Activated CD8-positive, alpha-beta memory T cell treated with anti-CD3 and anti-CD28 coated beads for 1 hour (primary cell): ENCODE measurements at places on chromosomes 5 and 9.
A peak's percentile ranks its signal among the peaks of the same experiment; 100 is the strongest.

DNA sequence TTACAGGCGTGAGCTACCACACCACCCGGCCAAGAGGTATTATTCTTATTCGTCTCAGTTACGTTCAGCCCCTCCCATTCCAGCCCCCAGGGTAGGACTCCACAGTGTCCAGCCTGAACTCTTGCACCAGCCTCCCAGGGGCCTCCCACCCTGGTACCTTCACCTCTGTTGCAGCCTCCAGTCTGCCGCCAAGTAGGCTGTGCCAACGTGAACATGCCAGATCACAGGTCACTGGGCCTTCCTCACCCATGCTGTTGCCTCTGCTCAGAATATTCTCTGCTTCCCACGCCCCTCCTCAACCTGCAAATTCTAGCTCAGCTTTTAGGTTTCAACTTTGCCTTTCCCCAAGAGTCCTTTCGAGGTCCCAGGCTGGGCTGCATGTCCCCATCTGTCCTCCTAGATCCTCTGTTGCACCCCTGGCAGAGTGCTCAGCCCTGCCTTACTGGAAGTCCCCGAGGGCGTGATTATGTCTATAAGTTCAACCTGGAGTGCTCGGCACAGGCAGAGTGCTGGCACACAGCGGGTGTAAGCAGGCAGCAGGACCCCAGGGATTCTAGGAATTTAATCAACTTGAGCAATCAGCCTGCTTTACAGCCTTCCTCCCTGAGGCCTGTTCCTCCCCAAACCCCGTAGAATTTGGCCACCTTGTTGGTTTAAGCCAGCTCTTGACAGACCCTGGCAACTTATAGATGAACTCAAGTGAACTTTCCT is 13.1 kb upstream of the STXBP1 start:
- no peak for DNase-seq

DNA sequence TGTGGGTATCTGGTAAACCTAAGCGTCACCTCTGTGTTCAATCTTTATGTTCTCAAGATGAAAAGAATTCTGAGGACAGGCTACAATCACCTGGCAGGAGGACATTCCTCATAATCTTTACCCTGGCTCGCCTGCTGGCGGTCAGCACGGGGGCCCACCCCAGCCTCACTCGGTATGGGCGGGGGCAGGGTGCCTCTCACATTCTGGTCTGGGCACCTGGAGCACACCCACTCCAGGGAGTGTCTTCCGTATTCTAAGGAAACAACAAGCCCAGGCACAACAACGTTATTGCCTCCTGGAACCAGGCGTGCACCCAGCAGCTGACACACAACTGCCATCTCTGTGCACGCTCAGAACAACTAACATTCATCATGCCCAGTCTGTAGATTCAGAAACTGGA is 179.8 kb downstream of the ROR2 start:
- no peak for DNase-seq

GRCh38 chr5:166428264-166428803 is 1863.1 kb upstream of the WWC1 start:
- no peak for DNase-seq

DNA sequence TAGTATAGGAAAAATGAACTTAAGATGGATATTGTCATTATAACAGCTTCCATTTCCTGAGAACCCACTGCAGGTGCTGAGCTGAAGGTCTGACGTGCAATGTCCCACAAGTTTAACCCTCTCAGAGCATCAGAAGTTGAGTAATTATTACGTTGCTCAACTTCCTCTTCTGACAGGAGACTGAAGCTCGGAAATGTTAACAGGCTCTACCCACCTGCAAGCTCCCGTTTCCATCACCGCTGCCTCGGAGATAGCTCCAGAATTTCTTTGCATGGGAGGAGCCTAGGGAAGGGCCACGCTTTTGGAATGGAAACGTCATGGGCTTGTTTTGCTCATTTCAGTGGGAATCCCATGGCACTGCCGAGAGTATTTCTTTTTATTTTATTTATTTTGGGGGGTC is 1.0 kb upstream of the NTMT1 start:
- no peak for DNase-seq

DNA sequence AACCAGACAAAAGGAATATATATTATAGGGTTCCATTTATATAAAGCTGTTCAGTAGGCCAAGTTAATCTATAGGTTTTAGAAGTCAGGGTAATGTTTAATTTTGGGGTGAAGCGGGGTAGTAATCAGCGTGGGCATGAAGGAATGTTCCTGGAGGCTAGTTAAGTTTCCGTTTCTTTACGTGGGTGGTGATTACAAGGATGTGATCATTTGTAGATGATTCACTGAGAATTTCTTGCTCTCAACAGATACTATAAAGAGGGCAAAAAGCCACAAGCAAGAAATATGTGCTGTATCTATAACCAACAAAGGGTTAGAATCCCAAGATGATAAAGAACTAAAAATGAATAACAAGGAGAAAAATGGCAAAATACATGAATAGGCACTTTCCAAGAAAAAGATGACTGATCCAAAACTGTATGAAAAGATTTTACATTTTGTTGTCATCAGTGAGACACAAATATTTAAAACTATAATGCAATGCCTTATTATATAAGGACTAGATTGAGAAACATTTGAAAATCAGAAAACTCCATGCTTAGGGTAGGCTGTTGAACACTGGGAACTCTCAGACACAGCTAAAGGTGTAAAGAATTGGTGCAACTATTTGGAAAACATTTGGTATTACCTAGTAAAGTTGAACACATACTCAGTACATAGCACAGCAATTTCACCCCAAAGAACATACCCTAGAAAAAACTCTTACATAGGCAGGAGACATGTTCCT is 224.3 kb upstream of the S1PR3 start:
- DNase-seq = no peak

DNA sequence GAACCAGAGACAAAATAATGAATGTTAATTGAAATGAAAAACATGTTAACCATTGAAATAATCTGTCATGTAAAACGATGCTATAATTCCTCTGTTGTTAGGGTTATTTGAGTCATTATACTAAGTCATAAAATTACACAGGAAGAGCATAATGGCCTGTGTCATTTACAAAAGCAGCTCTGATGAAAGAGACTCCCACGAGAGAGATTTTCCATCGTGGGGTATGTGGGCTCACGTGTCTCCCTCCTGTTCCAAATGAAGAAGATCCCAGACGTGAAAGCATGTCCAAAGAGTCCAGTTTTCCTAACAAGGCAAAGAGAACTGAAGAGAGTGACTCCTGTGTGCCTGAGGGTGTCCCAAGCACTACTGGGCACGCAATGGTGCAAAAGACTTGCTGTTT is 379.8 kb downstream of the SPOCK1 start:
- no peak for DNase-seq

DNA sequence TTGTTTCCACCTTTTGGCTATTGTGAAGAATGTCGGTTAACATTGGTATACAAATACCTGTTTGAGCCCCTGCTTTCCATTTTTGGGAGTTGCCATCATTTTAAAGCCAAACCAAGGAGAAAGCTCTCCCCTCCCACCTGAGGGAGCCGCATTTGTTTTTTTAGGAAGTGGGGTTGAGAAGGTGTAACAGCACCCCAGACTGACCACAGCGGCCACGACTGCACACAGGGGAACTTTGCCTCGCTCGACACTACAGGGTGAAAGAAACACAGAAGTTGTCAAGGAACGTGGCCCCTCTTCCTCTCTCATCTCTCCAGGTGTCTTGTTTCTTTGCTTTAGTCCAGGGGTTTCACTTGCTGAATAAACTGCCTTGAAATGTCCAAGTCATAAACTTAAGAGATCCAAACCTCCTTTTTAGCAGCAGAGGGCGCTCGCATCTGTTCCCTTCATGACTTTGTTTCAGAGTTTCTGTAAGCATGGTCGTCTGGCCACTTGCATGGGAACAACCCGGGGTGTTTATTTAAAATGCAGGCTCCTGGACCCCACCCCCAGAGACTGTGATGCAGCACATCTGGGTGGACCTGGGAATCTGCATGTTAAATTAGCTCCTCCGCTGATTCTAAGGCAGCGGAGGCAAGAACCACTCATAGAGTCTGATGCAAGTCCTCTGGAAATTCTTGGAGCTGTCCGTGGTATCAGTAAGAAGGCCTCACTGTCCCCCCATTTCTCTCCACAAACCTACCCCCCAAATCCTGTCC is 2.1 kb upstream of the TTLL11 start:
- peak; percentile 18 for DNase-seq

DNA sequence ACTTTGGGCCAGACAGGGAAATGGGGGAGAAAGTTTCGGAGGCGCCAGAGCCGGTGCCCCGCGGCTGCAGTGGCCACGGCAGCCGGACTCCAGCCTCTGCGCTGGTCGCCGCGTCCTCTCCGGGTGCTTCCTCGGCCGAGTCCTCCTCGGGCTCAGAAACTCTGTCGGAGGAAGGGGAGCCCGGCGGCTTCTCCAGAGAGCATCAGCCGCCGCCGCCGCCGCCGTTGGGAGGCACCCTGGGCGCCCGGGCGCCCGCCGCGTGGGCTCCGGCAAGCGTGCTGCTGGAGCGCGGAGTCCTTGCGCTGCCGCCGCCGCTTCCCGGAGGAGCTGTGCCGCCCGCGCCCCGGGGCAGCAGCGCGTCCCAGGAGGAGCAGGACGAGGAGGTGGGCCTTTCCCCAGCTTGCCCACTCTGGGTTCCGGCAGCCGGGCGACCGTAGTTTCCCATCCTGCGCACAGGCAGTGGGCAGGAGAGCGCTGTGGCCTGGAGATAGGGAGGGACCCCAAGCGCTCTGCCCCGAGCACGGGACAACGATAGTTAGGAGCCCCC is 516 bp downstream of the MAST4 start:
- no peak for DNase-seq

DNA sequence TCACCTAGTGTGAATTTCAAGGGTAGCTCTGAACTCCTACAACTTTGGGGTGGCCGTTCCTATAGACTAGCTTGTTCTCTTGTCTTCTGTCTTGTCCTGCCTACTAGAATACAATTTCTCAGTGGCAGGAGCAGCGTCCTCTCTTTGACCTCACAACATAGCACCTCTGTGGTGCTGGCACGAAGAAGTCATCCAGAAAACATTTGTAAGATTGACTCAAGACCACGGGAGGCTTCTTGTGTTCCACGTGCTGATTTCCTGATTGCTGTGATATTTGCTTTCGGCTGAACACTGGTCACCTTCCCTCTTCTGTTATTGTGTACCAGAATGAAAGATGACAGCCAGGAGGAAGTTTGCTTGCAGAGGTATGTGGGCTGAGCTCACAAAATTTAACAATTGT is 27.0 kb downstream of the SLC1A1 start:
- no peak for DNase-seq

DNA sequence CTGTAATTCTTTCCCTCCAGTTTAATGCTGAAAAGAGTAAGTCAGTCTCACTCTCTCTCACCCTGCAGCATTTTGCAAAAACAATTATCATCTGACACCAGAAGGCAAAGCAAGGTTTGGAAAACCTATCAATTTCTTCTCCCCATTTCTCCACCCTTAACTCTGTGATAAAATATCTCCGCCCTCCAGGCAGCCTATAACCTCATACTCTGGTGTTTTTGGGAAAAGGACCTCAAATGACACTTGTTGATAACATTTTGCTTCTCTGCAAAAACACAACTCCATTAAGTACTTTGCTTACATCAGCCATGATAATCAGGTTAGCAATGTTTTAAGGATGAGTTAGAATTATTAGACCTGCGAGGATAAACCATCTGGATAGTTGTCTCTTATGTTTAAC is 2.3 kb downstream of the ANKH start:
- no peak for DNase-seq

DNA sequence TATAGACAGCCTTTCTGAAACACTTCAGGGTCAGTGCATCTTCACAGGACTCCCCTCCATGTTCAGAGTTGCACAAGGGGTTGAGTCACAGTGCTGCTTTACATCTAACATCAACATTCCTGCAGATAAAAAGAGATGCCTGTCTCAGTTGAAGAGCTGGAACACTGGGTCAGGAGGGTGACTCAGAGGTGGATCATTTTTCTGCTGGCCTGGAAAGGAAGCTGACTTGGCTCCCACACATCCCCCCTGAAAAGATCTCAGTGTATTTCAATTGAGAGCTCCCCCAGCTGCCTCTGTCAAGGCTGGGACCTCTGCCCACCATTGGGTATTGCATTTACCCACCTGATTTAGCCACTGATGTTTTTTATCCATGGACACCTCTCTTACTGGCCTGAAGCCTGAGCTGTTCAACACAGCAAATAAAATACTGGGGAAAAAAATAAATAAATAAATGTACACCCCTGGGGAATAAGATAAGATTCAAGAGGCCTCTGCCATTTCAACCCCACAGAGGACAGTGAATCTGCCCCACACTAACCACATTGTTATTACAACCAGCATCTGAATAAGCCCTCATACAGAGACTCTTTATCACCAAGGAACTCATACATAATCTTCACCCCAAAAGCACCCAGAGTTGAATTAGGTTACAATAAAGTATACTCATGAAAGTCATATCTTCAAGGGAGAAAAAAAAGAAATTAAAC is 716.4 kb downstream of the SEMA5A start:
- DNase-seq = no peak

DNA sequence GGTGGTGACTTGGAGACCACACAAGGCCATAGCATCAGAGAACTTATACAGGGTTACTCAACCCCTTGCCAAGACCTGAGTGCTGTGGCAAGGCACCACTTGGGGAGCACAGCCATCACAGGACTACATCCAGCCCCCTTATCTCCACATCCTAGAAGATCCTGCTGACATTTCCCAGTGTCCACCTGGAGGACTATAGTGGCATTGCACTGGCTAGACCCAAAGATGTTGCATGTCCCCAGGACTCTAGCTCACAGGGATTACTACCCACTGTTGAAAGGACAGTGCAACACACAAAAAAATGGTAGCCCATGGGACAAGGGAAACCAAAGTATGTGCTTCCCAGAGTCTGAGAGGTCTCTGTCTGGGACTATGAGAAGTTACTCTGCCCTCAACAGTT is 411.1 kb upstream of the NUDT12 start:
- DNase-seq = no peak

DNA sequence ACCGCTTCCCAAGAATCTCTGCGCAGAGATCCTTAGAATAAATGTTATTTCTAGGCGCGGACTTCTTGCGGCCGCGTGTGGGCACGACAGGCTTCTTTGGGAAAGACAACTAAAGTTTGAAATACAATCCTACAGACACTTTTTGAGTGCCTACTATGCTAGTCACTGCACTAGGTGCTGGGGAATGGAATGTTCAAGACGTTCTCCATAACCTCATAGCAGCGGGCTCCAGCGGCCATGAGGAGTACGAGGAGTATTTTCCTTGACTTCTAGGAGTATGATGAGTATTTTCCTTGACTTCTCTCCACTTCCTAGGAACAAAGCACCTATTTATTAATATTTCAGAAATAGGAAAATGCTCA is 636 bp upstream of the PWWP2A start:
- no peak for DNase-seq

GRCh38 chr9:121711281-121711680 is 59.8 kb downstream of the DAB2IP start:
- DNase-seq = no peak

GRCh38 chr5:76489877-76490688 is 87.0 kb downstream of the IQGAP2 start:
- DNase-seq = no peak

- no peak for DNase-seq
These were observed 182.3 kb upstream of the MAP1B start for GRCh38 chr5:71924980-71925379.

GRCh38 chr9:132609829-132610228 is 27.4 kb downstream of the BARHL1 start:
- DNase-seq = no peak
